Heart left ventricle (tissue), 16 donors: ENCODE measurements at places on chromosomes 16 and 17. TPM values are rescaled to one million over a fixed set of nuclear protein-coding genes. Genes with fewer than 3 reads are reported as not detected.

Gene AATK
- 12.0 TPM for total RNA-seq

Gene GAST
- total RNA-seq = not detected

Gene DNAI2
- total RNA-seq = not detected

Gene KRTAP4-4
- total RNA-seq = not detected

Gene EVPLL
- total RNA-seq = not detected

Gene GRIN2A
- total RNA-seq = 1.2 TPM

Gene CHAD
- total RNA-seq = not detected

Gene ATXN1L
- total RNA-seq = 19.8 TPM

Gene CDH1
- total RNA-seq = 5.3 TPM

Gene ACSM3
- total RNA-seq = 22.5 TPM

Gene C17orf113
- 0.28 TPM for total RNA-seq

Gene BRIP1
- total RNA-seq = not detected

Gene KRT39
- total RNA-seq = not detected

Gene SLC47A1
- total RNA-seq = 16.0 TPM

Gene SRCIN1
- 1.5 TPM for total RNA-seq

Gene TMEM114
- total RNA-seq = not detected

DNA sequence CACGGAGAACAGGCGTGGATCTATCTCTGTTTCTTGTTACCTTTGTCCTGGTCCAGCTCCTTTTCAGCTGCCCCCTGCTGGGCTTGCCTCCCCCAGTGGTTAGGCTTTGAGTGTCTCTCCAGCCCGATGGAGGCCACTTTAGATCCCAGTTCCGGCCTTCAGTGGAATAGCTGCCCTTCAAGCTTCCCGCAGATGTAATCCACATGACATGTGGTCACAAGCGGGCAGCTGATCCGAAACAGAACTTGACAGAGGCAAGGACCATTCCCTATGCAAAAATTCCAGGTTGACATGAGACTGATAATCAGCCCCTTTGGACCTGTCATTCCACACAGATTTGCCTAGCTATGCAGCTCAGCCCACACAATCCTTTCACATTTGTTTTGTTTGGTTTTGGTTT is 40.6 kb upstream of the AQP8 start:
- DNase-seq = no peak

GRCh38 chr17:1222321-1222720 is 42.5 kb upstream of the ABR start:
- DNase-seq = no peak

DNA sequence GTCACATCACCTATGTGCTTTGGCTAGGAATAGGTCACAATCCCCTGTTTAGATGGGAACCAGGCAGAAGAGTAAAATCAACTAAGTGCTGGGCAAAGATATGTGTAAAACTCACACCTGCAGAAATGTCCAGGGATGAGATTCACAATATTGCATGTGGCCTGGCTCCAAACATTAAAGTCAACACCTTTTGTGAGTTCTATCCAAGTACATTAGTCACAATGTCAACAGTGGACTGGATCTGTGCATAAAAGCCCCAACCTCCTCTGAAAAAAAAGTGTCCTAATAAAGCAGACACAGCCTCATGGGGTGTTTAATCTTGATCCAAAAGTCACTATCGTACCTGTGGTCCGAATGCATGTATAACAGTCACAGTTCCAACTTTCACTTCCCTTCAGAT is 1990.3 kb downstream of the TP53TG3F start:
- no peak for DNase-seq

- peak; percentile 83 for DNase-seq
Measured at GRCh38 chr17:17420561-17421269, 56.1 kb upstream of the MED9 start.

DNA sequence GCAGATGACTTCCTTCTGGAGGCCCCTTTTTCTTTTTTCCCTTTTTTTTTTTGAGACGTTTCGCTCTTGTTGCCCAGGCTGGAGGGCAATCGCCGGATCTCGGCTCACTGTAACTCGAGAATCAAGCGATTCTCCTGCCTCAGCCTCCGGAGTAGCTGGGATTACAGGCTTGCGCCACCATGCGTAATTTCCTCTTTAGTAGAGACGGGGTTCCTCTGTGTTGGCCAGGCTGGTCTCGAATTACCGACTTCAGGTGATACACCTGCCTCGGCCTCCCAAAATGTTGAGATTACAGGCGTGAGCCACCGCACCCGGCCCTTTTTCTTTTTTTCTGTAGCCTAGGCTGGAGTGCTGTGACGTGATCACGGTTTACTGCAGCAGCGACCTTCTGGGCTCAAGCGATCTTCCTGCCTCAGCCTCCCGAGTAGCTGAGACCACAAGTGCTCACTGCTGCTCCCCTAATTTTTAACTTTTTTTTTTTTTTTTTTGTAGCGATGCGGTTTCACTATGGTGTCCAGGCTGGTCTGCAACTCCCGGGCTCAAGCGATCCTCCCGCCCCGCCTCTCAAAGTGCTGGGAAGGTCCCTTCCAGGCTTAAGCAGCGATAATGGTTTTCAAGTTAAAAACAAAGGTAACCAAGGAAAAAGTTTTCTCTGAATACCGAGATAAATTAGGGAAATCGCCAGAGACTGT is 956 bp upstream of the IST1 start:
- peak; percentile 42 for DNase-seq

GRCh38 chr16:87496447-87496801 is 3.6 kb upstream of the ZCCHC14 start:
- no peak for DNase-seq

DNA sequence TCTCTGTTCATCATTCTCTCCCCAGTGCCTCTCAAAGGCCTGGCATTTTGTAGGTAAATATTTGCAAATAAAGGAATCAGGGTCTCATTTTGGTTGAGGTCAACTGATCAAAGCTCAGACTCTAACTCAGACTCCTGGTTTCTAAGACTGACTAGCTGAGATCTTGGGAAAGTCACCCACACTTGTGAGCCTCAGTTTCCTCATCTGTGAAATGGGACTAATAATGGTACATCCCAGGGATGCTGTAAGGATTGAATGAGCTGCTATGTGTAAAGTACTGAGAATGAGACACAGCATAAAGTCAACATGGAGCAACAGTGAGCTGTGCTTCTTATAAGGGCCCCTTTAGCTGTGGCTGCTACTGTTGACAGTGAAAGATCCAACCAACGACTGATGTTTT is 70.6 kb upstream of the XYLT1 start:
- no peak for DNase-seq

GRCh38 chr16:1125471-1125870 is 27.4 kb upstream of the CACNA1H start:
- DNase-seq = no peak

DNA sequence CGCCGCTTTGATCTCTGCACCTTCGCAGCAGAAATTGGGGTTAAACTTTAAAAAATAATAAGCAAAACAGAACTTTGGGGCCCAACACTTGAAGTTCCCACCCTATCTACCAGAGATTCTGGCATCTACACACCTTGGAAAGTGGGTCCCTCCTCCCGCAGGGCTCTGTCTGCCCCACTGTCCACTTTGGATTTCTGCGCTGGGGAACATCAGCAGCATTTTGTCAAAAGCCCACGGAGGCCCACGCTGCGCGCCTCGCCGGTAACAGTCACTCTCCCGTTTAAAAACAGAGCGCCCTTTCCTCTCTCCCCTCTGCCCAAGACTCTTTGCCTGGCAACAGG is 725 bp upstream of the WNT9B start:
- no peak for DNase-seq

DNA sequence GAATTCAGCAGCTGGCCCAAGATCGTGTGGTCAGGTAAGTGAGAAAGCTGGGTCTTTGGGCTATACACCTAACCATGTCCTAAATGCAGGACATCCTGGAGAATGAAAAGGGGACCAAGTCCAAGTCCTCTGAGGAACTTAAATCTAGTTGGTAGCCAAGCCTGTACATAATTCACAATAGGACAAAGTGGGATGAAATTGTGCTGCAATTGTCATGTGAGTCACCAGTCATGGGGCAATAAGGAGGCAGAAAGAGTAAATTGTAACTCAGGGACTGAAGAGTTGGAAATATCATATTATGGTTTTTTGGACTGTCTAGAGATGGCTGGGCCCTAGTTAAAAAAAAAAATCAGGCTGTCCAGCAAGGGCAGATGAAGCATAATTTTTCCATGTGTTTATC is 202.6 kb downstream of the CYLD start:
- no peak for DNase-seq

GRCh38 chr17:72613806-72614292 is 478.6 kb downstream of the SLC39A11 start:
- no peak for DNase-seq

- peak; percentile 63 for DNase-seq
Measured at GRCh38 chr17:1251866-1252608, 18.2 kb upstream of the BHLHA9 start.

GRCh38 chr16:89366561-89367537 is 123.5 kb downstream of the ANKRD11 start:
- DNase-seq = no peak

DNA sequence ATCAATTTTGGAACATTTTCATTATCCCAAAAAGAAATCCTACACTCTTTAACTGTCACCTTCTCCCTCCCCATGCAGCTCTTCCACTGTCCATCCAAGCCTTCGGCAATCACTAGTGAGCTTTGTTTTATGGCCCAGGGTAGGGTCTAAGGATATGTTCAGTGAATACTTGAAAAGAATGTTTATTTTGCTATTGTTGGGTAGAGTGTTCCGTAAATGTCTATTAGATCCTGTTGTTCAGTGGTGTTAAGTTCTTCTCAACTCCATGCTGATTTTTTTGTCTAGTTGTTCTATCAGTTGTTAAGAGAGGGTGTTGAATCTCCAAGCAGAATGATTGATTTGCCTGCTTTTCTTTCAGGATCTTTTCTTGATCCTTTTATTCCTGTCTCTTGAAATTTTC is 29.9 kb downstream of the SPECC1 start:
- no peak for DNase-seq

GRCh38 chr16:9081158-9081557 is 10.3 kb upstream of the HAPSTR1 start:
- DNase-seq = no peak

DNA sequence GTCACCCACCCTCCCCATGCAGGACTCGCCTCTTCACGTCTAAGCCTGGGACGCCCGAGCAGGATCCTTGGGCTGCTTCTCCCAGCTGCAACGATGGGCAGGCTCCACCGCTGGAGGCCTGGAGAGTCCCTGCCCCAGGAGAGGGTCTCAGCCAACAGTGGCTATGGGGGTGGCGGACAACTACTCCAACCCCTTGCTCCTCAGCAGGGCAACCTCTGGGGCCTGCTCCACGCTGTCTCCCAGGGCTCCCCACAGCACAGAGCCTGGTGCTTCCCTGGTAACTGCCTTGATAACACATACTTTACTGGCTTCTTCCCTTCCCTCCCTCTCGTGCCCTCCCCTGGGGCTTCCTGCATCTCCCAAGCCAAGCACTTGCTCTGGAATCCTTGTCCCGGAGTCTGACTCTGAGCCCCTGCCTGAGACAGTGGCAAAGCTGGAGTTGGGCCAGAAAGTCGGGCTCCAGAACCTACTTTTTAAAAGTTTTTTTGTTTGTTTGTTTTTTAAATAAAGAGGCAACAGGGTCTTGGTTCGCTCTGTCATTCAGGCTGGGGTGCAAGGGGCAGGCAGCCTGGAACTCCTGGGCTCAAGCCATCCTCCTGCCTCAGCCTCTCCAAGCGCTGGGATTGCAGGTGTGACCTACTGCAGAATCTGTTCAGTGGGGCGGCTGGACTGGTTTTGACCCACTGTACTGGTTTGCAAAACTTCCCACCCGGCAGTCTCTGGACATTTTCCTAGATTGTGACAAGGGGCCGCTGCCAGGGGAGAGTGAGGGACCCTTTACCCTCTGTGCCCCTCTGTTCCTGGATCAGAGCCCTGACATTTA is 99.4 kb downstream of the TNFRSF13B start:
- no peak for DNase-seq

GRCh38 chr17:71398800-71399219 is 722.0 kb upstream of the SOX9 start:
- no peak for DNase-seq

- peak; percentile 94 for DNase-seq
Measured at GRCh38 chr16:85114909-85115567, 2.8 kb upstream of the CIBAR2 start.

DNA sequence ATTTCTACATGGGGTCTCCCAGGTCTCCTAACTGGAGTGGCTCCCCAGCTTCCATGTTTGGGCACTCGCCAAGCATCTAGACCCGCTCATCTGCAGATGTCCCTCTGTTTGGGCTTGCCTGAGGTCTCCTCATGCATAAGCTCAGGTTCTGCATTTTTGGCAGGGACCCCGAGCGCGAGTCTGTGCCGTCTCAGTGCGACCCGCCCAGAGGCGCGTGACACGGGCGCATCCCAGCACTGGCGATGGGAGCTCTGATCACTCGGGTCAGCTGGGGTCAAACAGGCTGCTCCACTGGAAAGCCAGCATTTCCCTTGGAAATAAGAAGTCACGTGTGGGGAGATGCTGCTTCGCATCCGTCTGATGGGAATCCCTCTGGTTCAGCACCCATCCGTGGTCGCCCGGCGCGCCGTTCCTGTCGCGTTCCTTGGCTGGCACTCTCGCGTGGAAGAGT is 56.9 kb upstream of the FASN start:
- no peak for DNase-seq

GRCh38 chr16:13377143-13377542 is 475.7 kb downstream of the SHISA9 start:
- no peak for DNase-seq

DNA sequence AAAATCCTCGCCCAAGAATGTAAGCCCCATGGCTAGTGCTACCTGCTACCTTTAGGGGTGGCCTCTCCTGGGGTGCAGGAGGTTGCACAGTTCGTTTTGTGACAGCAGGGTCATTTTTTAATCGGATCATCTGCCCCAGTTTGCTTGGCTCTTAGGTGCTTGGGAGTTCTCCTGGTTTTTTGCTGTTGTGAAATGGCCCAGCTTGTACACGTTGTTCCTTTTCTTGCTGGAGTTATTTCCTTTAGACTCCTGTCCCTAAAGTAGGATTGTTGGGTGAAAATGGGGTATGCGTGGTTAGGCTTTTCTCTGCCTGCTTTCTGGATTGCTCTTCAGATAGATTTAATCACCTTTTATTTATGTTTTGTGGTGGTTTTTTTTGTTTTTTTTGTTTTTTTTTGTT is 25.8 kb downstream of the ABCC1 start:
- no peak for DNase-seq

GRCh38 chr17:2347805-2348685 is 10.7 kb downstream of the SGSM2 start:
- no peak for DNase-seq

DNA sequence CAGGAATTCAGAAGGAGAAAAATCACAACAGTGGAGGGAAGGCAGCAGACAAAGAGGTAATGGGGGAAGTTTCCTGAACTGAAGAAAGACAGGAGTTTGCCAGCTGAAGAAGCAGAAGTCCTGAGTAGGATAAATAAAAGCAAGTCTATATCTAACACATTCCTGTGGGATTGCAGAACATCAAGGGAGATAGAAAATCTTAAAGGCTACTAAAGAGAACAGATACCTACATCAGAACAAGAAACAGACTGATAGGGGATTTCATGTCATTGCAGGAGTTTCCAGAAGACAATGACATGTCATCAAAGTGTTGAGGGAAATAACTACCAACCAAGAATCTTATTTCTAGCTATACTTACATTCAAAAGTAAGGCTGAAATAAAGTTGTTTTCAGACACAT is 21.3 kb upstream of the CRYBA1 start:
- no peak for DNase-seq

- DNase-seq = no peak
Measured at GRCh38 chr16:12643034-12643455, 160.6 kb downstream of the CPPED1 start.

GRCh38 chr17:10429421-10430045 is 7.8 kb upstream of the MYH8 start:
- DNase-seq = no peak
